ENCODE measurements at places on chromosomes 4 and X. TPM values are rescaled to one million over a fixed set of nuclear protein-coding genes. Genes with fewer than 3 reads are reported as not detected.

ARMCX1 gene
- 0.25 TPM for total RNA-seq

UGT2B15 gene
- not detected for total RNA-seq

GRIA3 gene
- total RNA-seq: not detected

VEGFD gene
- not detected for total RNA-seq

CEP135 gene
- total RNA-seq: 5.7 TPM

VSIG4 gene
- total RNA-seq: not detected

FGFBP1 gene
- not detected for total RNA-seq

RBM47 gene
- total RNA-seq: 49.7 TPM

INTU gene
- 10.8 TPM for total RNA-seq

MAGEB17 gene
- not detected for total RNA-seq

MXRA5 gene
- not detected for total RNA-seq

HNRNPDL gene
- 254 TPM for total RNA-seq

ARMCX4 gene
- total RNA-seq: not detected

SERTM2 gene
- total RNA-seq: not detected

All from G401 (cell line).